Astrocyte (in vitro differentiated cells and primary cell): ENCODE measurements at places on chromosomes 7 and 10. TPM values are rescaled to one million over a fixed set of nuclear protein-coding genes. Genes with fewer than 3 reads are reported as not detected.

- no peaks in the 10 kb centered on the region for H3K4me1 ChIP-seq
- no peak for DNase-seq
- no peak overlapping the region for H3K4me3 ChIP-seq
- no peaks in the 10 kb centered on the region for H3K36me3 ChIP-seq
- no peak overlapping the region for H3K27ac ChIP-seq
- peaks cover 2% of the 10 kb centered on the region for H3K27me3 ChIP-seq
These were observed 31.6 kb upstream of the SLC16A12 start for GRCh38 chr10:89566992-89567391.

DNA sequence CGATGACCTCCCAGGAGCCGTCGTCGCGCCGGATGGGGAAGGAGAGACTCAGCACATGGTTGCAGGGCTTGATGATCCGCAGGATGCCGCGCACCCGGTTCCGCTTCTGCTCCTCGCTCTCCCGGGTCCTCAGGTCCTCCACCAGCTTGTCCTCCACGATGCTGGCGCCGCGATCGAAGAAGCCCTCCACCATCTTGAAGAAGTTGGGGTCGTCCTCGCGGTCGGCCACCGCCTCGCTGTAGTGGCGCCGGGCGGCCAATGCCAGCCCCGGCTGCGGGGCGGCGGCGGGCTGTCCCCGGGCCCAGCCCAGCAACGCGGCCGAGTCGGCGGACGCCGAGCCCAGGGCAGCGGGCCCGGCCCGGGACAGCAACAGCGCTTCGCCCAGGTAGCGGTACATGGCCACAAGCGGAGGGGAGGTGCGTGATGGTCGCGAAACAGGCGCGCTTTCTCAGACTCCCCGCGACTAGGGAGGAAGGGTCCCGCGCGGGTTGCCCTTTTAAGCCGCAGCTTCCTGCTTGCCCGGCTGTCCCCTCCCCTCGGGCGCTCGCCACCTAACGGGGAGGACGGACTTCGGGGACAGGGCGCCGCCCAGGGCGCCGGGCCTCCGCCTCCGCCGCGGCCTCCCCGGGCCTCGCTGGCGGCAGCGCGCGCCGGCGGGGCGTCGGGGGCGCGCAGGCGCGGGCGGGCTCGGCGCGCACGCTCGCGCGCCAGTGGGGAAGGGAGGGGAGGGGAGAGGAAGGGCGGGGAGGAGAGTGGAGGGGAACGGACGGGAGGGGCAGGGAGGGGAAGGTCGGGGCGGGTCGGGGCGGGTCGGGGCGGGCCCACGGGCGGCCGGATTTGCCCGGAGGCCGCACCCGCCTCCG is at the start of the genes GLUD1 and SHLD2:
TSS of gene GLUD1 (minus strand) at position 471 of the 863 bp plus-strand sequence. CDS start at position 397, 74 bp downstream.
TSS of gene SHLD2 (plus strand) at position 834 of the 863 bp plus-strand sequence. CDS start 56,149 bp downstream, outside the sequence.
- no peaks in the 10 kb centered on the region for H3K27me3 ChIP-seq
- H3K27ac ChIP-seq = peak within 1 kb of the TSS; percentile 90
- peaks cover 22% of the 10 kb centered on the region for H3K4me1 ChIP-seq
- DNase-seq = peak; percentile 78
- no peaks in the 10 kb centered on the region for H3K36me3 ChIP-seq
- H3K4me3 ChIP-seq = peak within 1 kb of the TSS; percentile 85

GRCh38 chr10:7917736-7918135 is 99.4 kb downstream of the TAF3 start:
- no peak overlapping the region for H3K27ac ChIP-seq
- no peaks in the 10 kb centered on the region for H3K36me3 ChIP-seq
- no peak for DNase-seq

DNA sequence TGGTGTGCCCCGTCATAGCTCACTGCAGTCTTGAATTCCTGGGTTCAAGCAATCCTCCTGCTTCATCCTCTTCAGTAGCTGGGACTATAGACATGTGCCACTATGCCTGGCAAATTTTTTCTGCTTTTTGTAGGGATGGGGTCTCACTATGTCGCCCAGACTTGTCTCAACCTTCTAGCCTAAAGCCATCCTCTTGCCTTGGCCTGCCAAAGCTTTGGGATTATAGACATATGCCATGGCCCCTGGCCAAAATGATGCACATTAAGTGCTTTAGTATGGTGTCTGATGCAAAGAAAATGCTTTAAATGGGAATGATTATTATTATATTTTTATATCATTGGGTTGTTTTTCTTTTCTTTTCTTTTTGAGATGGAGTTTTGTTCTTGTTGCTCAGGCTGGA is 33.2 kb upstream of the VCL start:
- H3K4me1 ChIP-seq = peaks cover 33% of the 10 kb centered on the region
- H3K27ac ChIP-seq = no peak overlapping the region
- H3K4me3 ChIP-seq = no peak overlapping the region

Gene LRRTM3
- 0.09 TPM in 1 of 2 replicates, not detected in the other for total RNA-seq

Gene TYW1B
- 1.8 and 2.0 TPM in 2 replicates for total RNA-seq

Gene LGI1
- total RNA-seq = 0.41 and 2.0 TPM in 2 replicates

DNA sequence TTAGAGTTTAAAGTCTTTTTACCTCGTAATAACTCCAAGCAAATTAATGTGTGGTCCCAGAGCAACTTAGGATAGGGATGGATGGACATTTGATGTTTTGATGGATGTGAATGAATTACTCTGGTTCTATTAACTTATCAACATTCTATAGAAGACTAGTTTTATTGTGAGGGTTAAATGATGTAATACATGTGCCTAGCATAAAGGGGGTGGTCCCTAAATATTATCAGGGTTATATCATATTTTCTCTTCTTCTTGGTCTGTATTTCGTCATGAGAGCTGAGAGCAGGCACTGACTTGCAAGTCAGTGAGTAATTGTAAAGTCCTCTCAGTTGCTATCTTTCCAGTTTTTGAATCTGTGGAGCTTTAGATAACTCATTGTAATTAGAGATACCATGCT is 219.3 kb downstream of the GATA3 start:
- no peaks in the 10 kb centered on the region for H3K27me3 ChIP-seq
- H3K4me3 ChIP-seq = no peak overlapping the region
- H3K36me3 ChIP-seq = no peaks in the 10 kb centered on the region

DNA sequence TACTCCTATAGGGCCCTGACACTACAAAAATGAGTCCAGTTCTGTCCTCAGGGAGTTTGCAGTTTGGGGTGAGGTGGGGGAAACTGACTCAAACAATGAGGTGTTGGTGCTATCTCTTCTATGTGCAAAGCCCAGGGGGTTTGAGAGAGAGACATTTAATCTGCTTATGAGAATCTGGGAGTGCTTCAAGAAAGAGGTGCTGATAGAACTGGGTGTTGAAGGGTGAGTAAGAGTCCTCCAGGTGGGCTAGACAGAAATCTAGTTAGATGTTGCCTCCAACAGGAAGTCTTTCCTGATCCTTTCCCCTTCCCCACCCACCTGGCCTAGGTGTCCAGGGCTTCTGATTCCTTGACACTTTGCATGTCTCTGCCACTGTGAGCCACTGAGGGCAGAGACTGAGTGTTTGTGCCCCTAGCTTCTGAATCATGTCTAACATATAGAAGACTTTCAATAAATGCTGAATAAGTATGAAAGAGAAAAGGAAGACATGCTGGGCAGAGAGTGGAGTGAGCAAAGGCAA is 53.0 kb downstream of the FAM241B start:
- no peak overlapping the region for H3K27ac ChIP-seq
- H3K36me3 ChIP-seq = no peaks in the 10 kb centered on the region
- H3K4me3 ChIP-seq = no peak overlapping the region
- H3K27me3 ChIP-seq = peaks cover 35% of the 10 kb centered on the region
- no peak for DNase-seq
- H3K4me1 ChIP-seq = peaks cover 21% of the 10 kb centered on the region

- H3K4me1 ChIP-seq = no peaks in the 10 kb centered on the region
- no peaks in the 10 kb centered on the region for H3K36me3 ChIP-seq
- H3K27me3 ChIP-seq = no peaks in the 10 kb centered on the region
- no peak overlapping the region for H3K4me3 ChIP-seq
- H3K27ac ChIP-seq = no peak overlapping the region
These were observed 186.6 kb downstream of the GRID1 start for GRCh38 chr10:86179961-86180360.

Gene GPR26
- 0.09 TPM in 1 of 2 replicates, not detected in the other for total RNA-seq

Gene NRG3
- 2.1 and 2.3 TPM in 2 replicates for total RNA-seq

DNA sequence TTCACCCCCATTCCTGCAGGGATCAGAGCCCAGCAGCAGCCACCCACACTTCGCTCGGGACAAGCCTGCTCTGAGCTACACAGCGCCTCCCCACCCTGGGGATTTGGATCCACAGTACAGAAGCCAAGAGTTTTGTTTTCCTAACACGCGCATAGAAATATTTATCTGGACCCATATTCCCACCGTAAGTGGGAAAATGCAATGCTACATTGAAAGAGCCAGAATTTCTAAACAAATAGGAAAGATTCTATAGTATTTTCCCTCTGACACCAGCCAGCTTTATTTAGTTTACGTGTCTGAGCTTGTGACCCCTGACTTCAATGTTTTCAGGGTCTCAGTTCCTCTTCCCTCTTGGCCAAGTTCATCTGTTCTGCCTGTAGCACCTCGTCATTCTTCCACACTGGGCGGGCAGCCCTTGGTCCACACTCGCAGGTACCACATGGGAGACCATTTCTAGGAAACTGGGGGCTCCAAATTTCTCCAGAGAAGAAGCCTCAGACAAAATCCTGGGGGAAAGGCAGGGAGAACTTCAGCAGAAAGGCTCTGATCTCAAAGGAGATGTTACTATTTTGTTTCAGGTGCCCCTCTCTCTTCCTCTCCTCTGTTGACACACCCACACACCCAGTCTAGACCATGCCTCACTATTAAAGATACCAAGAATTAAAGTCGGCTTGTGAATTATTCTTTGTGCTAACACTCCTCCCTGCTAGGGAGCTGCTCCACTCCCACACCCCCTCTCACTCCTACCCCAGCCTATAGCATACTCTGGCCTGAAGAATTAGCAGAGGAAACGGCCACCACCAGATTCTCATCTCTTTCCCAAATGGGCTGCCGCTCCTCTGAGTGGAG is 116.0 kb upstream of the PCGF5 start:
- H3K4me1 ChIP-seq = no peaks in the 10 kb centered on the region
- H3K27me3 ChIP-seq = no peaks in the 10 kb centered on the region
- DNase-seq = no peak
- H3K4me3 ChIP-seq = no peak overlapping the region
- no peak overlapping the region for H3K27ac ChIP-seq

DNA sequence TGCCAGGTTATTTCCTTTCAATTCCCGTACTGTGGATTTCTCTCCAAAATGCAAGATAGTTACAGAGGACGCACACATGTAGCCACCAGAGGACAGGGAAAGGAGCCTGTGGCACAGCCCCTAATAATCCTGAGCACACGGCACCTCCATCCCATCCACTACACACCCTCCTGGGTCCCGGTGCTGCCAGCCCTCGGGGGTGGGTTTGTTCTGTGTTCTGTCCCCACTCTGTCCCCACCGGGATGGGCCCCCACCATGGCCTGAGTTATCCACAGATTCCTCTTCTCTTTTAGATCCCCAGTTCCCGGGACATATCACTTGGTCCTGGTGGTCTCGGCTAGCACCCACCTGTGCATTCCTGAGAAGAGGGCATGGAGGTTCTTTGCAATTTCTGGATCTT is 196.9 kb upstream of the PPP2R2D start:
- no peak overlapping the region for H3K27ac ChIP-seq
- H3K4me3 ChIP-seq = no peak overlapping the region
- H3K36me3 ChIP-seq = no peaks in the 10 kb centered on the region

Gene WDR86
- total RNA-seq = 2.5 and 3.6 TPM in 2 replicates

DNA sequence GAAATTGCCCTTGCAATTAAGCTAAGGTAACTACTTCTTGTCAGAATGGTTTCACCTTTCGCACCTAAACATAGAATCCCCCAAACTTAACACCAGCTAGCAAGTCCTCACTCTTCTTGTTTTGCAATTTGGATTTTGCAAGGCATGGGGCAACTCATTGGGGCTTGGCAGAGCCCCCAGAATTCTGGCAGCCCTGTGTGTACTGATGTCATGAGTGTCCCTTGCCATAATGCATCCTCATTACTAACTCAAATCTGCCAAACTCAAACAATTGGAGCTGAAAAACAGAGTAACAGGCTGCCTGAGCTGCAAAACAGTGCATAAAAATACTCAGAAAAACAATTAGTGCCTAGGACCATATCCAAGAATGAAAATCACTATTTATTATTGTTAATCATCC is 7.9 kb upstream of the XPNPEP1 start:
- DNase-seq = no peak
- H3K36me3 ChIP-seq = no peaks in the 10 kb centered on the region
- no peak overlapping the region for H3K4me3 ChIP-seq
- H3K27ac ChIP-seq = no peak overlapping the region
- peaks cover 5% of the 10 kb centered on the region for H3K4me1 ChIP-seq

Gene TMEM139
- 0.20 TPM in 1 of 2 replicates, not detected in the other for total RNA-seq

DNA sequence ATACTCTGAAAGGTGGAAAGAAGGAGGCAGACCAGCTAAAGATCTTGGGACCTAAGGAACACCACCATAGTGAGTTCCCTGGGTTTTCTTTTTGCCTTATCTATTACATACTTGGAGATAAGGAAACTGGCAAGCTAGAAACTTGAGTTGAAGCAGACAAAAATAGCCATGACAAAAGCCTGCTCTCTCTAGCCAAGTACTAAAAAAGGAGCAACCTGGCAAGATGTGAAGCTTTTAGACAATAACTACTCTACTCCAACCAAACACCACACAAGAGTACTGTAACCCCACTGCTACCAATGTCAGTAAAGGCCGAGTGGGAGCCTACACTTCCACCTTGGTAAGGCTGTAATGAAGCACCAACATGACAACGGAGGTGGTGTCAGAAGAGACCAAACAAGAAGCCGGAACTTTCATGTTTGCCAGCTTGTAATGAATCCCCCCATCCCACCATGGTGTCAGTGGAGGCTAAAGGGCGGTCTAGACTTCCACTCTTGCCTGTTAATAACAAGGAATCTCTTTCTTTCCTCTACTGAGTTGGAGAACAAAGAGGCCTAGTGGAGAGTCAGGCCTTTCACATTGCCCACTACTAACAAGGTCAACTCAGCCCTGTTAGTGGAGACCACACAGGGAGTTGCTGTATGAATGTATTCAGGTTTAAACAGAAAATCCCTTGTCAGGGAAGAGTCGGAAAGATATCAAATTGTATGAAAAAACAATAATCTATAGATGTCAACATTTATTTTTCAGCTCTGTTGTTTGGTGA is 55.8 kb upstream of the DYNC1I1 start:
- no peak for DNase-seq
- no peak overlapping the region for H3K4me3 ChIP-seq
- no peaks in the 10 kb centered on the region for H3K27me3 ChIP-seq

Gene TSPAN12
- total RNA-seq = 9.8 and 13.0 TPM in 2 replicates

GRCh38 chr10:30420266-30420665 is 13.7 kb upstream of the MAP3K8 start:
- H3K36me3 ChIP-seq = no peaks in the 10 kb centered on the region
- no peaks in the 10 kb centered on the region for H3K27me3 ChIP-seq
- no peak for DNase-seq
- peaks cover 12% of the 10 kb centered on the region for H3K4me1 ChIP-seq
- no peak overlapping the region for H3K4me3 ChIP-seq

DNA sequence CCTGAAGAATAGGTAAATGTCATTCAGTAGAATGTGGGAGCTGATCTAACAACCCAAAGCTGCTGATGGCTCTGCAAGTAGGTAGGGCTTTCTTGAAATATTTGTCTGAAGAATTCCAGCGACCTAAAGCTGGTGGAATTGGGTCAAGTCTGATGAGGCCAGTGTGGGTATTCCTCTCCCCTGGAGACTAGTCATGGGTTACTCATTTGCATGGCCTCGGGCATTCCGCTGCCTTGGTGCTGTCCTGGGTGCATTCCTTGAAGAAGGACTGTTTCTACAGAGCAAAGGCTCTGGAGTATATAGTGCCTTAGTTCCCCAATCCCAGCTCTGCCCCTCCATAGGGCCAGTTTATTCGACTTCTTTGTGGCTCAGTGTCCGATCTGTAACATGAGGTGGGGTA is 19.2 kb downstream of the PDK4 start:
- no peaks in the 10 kb centered on the region for H3K36me3 ChIP-seq
- H3K27ac ChIP-seq = no peak overlapping the region
- no peaks in the 10 kb centered on the region for H3K4me1 ChIP-seq
- H3K4me3 ChIP-seq = no peak overlapping the region
- DNase-seq = no peak
